ENCODE measurements at places on chromosomes 12 and 14. TPM values are rescaled to one million over a fixed set of nuclear protein-coding genes. Genes with fewer than 3 reads are reported as not detected.

GRCh38 chr14:74391479-74391878 lies 34.5 kb downstream of the SYNDIG1L start:
- DNase-seq: no peak

Gene ENDOU
- total RNA-seq: 0.32 TPM

- DNase-seq: no peak
Measured at GRCh38 chr12:98698603-98699463, 53.7 kb downstream of the APAF1 start.

GRCh38 chr12:80556566-80556965 lies 112.5 kb downstream of the PTPRQ start:
- no peak for DNase-seq

DNA sequence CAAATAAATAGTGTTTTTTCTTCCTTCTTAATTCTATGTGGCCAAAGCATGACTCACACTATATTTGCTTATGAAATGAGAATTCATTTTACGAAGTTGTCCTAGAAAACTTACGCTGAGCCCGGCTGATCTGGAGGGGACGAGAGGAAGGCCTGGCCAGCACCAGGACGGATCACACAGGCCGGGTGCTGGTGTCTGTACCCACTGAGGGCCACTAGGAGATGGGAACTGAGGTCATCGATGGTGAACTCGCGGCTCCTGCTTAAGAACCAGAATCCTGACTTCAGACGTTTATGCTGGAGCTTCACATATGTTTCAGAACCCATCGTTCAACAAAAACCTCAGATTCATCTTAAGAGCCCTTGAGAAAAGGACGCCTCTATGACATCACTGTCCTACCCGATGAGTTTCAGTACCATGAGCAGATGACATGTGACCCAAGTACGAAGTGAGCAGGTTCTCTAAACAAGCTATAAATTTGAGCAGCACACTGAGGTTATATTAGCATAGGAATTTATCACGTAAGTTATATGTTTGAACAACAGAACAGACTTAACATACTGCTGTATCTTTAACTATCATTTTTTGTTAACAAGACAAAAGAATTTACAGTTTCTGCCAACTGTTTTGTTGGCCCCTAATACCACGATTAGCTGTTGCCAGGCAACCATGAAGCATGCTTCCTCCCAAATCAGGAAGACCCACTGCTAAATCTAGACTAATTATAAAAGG lies 111.9 kb downstream of the FOXN3 start:
- no peak for DNase-seq

Gene TEAD4
- 42.5 TPM for total RNA-seq

GRCh38 chr12:65335021-65335714 lies 56.7 kb downstream of the MSRB3 start:
- no peak for DNase-seq

Gene FOXA1
- 20.6 TPM for total RNA-seq

GRCh38 chr12:32558903-32559302 lies 120.2 kb upstream of the DNM1L start:
- no peak for DNase-seq

GRCh38 chr12:75977590-75977951 lies 54.0 kb downstream of the PHLDA1 start:
- DNase-seq: no peak

- no peak for DNase-seq
Measured at GRCh38 chr12:473863-474577, 14.3 kb downstream of the B4GALNT3 start.

GRCh38 chr12:64318605-64319004 lies 72.0 kb downstream of the C12orf56 start:
- no peak for DNase-seq

DNA sequence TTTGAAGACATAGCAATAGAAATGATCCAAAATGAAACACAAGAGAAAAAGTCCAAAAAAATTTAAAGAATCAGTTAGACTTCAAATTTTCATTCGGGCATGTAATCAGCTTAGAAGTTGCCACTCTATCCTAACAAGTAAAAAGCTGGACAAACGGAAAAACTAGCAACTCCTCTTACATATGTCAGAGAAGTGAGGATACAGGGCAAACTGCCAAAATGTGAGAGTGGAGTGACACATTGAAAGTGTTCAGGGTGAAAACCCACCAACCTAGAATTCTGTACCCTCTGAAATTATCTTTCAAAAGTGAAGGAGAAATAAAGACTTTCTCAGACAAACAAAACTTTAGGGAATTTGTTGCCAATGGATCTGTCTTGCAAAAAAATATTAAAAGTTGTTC lies 42.0 kb upstream of the CHPT1 start:
- no peak for DNase-seq

Gene HELB
- total RNA-seq: 6.9 TPM

All from upper lobe of right lung (tissue), 1 donor.